ENCODE measurements at places on chromosomes 3 and 15.
A peak's percentile ranks its signal among the peaks of the same experiment; 100 is the strongest.

GRCh38 chr15:69172847-69173246, 12.4 kb downstream of the GLCE start:
- no peak for DNase-seq

DNA sequence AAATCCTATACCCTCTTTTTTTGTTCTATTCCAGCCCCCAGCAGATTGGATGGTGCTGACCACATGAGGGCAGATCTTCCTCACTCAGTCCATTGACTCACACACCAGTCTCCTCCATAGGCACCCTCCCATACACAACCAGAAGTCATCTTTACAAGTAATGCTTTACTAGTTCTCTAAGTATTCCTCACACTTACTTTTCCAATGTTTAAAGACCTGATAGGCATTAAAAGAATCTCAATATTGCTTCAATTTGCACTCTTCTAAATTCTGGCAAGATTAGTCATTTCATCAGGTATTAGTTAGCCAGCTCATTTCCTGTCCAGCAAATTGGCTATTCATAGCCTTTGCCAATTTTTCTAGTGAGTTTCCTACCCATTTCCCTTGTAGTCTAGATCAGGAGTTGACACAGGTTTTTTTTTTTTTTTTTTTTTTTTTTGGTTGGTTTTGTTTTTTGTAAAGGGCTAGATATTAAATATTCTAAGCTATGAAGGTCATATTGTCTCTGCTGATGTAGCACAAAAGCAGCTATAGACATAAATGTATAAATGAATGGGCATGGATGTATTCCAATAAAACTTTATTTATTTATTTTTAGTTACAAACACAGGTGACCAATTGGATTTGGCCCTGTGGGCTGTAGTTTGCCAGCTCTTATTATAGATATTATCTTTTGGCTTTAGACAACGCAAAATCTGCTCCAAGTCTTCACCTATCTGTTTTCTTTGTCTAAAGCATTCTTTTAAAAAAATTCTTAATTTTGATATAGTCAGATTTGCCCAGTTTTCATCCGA, 76.1 kb downstream of the ABHD5 start:
- DNase-seq: no peak

DNA sequence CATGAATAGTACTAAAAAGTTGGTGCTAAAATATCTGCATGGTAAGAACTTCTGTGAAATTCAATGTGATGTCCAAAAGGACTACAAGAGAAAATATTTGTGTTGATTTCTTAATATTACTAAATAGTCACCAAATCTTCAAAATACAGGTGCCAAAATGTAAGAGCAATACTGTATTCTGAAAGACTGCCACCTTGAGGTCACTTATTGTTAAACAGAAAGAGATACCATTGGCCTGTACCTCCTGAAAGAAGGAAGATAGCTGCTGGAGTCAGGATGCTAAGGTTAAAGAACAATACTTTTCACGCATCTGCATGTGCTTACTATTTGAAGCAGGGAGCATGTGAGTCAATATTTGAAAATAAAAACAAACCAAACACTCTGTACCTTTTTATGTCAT, 72.0 kb upstream of the LSAMP start:
- peak; percentile 10 for DNase-seq

- DNase-seq: peak; percentile 65
Measured at GRCh38 chr3:156382458-156383346, 172.2 kb downstream of the SSR3 start.

DNA sequence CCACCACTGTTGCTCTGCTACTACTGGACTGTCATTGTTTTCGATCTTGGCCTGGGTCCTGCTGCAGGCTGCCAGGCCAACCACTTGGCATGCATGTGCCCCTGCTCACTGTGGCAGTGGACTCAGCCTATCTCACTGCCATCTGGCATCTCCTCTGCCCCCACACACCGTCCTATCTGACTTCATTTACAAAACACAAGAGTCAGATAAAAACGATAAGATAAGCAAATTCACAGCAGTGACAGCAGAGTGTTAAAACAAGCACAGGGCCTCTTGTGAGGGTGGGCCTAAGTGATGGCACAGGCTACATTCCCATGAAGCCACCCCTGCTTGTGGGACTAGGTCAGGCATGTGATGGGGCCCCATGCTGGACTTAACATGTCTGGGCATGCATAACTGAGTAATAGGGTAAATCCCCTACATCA, 68.1 kb downstream of the CRYGS start:
- no peak for DNase-seq

- no peak for DNase-seq
Measured at GRCh38 chr3:168678730-168679129, 583.0 kb upstream of the GOLIM4 start.
